ENCODE measurements at places on chromosomes 1 and 21. TPM values are rescaled to one million over a fixed set of nuclear protein-coding genes. Genes with fewer than 3 reads are reported as not detected.

PYGO2 gene
- total RNA-seq, result 22.2 TPM

SERPINC1 gene
- total RNA-seq, result not detected

DNA sequence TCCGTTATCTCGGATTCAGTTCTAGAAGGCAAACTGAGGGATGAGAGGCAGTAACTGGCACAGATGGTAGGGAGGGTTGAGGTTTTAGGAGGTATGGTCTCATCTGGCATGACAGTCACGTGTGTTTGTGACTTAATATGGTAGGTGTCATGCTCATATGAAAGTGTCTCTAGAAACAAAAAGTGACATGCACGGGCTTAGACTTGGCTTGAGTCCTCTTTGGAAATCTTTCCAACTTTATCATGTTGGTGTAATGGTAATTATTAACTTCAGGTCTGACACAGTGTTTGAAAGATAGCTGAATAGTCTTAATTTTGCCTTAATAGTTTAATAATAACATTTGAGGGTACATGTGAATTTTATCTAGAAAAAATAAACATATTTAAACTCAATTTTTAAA is 218.1 kb downstream of the FMN2 start:
- peak; percentile 15 for DNase-seq

DNA sequence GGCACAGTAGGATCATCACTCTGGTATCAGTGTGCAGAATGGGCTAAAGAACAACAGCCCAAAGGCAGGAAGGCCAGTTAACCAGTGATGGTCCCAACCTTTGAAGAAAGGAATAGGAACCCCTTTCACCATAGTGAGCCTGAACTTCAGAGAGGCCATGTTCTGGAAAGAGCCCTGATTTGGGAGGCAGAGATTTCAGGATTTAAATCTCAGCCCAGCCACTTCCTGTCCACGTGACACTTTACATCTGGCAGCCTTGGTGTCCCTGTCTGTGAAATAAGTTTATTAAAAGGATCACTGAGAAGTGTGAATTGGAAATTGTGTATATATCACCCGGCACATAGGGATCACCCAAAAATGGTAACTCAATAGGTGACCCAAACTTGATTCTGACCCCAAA is 13.0 kb downstream of the MATN1 start:
- no peak for DNase-seq

DNA sequence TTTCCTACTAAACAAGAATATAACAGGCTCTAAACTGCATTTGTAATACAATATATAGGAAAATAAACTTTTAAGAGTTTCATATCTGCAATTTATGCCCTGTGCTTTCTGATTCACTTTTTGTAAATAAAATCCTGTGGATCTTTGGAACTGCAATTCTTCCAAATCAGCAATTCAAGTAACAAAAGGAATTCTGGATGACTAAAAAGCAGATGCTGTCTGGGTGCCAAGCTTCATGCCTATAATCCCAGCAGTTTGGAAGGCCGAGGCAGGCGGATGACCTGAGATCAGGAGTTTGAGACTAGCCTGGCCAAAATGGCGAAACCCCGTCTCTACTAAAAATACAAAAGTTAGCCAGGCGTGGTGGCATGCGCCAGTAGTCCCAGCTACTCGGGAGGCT is 6.3 kb downstream of the NME7 start:
- DNase-seq, result no peak
